ENCODE measurements at places on chromosomes 4 and X.

GRCh38 chr4:147787204-147787603 is 55.3 kb downstream of the ARHGAP10 start:
- no peak for DNase-seq

GRCh38 chr4:93743022-93743421 is 85.5 kb upstream of the ATOH1 start:
- DNase-seq = no peak

DNA sequence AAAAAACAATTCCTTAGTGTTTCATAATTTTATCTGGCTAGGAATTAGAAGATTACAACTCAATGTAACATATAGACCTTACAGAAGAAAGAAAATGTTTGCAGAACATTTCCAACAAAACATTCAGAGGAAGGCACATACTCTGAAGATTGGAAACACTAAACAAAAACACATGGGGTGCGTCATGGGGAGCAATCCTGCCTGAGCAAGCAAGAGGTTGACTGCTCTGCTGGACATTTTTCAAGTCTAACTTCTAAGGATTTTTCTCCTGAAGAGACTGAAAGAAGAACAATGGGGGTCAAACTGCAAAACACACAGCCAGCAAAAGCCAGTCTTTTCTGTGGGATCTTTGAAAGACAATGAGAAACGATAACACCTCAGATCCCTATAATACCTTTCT is 182.8 kb downstream of the GUCY2F start:
- DNase-seq = no peak

- DNase-seq = no peak
Measured at GRCh38 chr4:36187723-36188333, 56.5 kb downstream of the ARAP2 start.

- no peak for DNase-seq
Measured at GRCh38 chrX:79036157-79036880, 91.1 kb downstream of the P2RY10 start.

- DNase-seq = no peak
Measured at GRCh38 chr4:183409934-183410333, 34.5 kb upstream of the CDKN2AIP start.
